Chondrocyte (in vitro differentiated cells): ENCODE measurements at places on chromosomes 6 and 20. TPM values are rescaled to one million over a fixed set of nuclear protein-coding genes. Genes with fewer than 3 reads are reported as not detected.

DNA sequence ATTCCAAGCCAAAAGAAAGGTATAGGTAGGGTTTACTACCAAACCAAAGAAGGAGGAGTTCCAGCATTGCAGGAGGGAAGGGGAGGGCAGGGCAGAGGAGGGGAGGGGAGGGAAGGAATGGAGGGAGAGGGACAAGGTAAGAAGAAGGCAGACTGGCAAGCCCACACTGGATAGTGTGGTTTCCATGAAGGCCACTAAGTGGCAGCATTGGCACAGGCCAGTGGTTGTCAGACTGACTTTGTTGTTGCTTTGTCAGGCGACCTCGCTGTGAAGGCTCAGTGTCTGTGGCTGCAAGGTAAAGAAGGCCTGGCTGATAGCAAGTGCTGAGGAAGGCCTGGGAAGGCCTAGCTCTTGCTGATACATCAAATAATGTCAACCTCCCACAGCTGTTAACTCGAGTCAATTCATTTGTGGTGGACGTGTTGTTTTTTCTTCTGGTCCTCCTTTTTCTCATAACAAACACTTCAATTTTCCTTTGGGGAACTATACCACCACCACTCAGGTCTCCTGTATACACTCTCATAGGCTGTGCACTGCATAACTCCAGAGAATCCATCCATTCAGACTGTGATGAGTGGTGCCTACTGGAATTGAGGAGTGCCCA, 7.7 kb upstream of the ZNF334 start:
- no peak for DNase-seq

VSTM2L gene
- 6.8 to 24.5 TPM (median 7.3 TPM) in 3 replicates for total RNA-seq

- no peak for DNase-seq
Measured at GRCh38 chr6:135555550-135555949, 58.0 kb upstream of the AHI1 start.

DNA sequence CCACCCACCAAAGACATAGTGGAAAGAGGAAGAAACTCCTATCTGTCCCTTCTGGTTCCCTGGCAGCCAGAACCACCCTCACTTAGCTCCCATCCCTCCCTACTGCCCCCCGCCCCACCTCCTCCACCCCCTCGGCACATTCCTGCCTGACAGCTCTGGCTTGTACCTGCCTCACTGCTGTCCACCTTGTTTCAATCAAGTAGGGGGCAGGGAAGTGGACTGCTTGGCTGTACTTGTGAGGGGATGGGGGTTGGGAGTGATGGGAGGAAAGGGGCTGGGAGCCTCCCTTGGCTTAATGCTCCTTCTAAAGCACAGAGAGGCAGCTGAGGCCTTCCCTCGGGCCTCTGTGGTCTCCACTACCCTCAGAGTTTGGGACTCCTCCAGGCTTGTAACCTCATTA, 22.1 kb upstream of the ZNF76 start:
- DNase-seq, result no peak

SYNDIG1 gene
- total RNA-seq, result 5.6 to 16.4 TPM (median 6.1 TPM) in 3 replicates

- no peak for DNase-seq
Measured at GRCh38 chr6:106255306-106255705, 70.3 kb downstream of the ATG5 start.

RFX6 gene
- not detected in 3 replicates for total RNA-seq

DNA sequence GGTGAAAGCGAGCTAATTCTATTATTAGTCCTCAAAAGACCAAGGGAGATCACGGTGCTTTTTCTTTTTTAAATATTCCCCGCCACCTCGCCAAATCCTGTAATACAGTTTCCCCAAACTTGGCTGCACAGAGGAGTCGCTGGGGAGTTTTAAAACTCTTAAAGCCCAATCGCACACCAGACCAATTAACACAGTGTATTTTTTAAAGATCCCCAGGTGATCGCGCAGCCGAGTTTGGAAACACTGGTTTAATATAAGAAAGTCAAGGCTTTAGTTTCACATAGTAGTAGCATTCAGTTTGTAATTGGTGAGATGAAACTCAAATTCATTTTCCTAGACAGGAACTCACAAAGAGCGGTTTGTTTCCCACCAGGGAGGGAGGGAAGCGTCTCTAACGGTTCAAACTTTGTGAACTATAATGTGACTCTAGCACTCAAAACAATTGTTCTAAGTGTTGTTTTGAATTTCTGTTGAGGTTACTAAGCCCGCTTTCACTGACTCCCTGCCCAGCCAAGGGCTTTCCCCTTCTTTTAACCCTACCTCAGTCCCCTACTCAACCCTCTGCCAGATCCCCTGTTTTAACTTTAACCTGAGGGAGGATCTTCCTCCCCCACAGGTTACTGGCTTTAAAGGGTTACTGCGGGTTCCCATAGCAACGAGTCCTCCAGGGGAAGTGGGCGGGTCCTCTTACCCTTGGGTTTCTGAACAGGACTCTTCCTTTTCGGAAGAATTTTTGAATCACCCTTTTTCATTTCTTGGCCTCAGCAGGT, 25.7 kb upstream of the BTBD3 start:
- DNase-seq, result no peak

- no peak for DNase-seq
Measured at GRCh38 chr6:120198033-120198432, 848.5 kb upstream of the MAN1A1 start.

DNA sequence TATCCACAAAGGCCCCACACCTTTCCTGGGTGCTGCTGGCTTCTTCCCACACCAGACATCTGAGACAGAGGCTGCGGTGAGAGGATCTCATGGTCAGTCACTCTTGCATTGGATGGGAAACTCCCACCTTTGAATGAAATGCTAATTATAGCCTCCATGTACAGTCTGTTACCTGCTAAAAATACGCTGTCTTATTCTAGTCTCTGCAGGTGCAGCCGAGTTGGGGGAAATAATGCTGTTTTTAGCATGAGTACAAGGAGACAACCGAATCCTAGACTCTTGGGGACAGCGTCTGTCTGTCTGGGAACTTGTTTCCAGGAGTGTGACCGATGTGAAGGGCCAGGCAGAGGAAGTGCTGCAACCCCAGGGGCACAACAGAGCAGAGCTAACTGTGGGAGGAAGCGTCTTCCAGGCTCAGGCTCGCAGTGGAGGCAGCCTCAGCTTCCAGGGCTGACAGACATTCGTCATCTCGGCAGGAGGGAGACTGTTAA, 286.2 kb downstream of the PREX1 start:
- no peak for DNase-seq

GRCh38 chr20:57464642-57465211, 60.2 kb downstream of the CTCFL start:
- DNase-seq, result peak; percentile 29

- no peak for DNase-seq
Measured at GRCh38 chr20:4585758-4586157, 136.0 kb upstream of the PRND start.

- DNase-seq, result no peak
Measured at GRCh38 chr6:37788259-37788658, 31.3 kb upstream of the ZFAND3 start.

- DNase-seq, result no peak
Measured at GRCh38 chr6:89067796-89068195, 12.8 kb upstream of the PNRC1 start.

REM1 gene
- total RNA-seq, result not detected in 3 replicates

TREM1 gene
- 0.25 TPM in 1 of 3 replicates, not detected in the others for total RNA-seq

DNA sequence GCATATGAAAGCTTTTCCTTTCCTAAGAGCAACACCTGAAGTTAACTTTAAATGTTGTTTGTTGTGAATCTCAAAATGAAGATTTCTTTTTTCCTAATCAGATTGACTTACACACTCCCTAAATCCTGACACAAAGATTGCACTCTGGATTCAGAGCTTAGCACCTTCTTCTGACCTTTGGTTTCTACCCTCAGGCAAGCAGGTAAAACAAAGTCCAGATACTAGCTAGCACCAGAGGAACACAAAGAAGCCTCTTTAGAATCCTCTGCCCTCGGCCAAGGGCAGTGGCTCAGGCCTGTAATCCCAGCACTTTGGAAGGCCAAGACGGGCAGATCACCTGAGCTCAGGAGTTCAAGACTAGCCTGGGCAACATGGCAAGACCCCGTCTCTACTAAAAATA, 14.5 kb downstream of the SERAC1 start:
- DNase-seq, result no peak

GRCh38 chr6:4280707-4281106, 145.3 kb upstream of the ECI2 start:
- no peak for DNase-seq

ATP9A gene
- total RNA-seq, result 43.1 to 49.6 TPM (median 43.4 TPM) in 3 replicates

GRCh38 chr6:125658136-125658535, 91.3 kb upstream of the HEY2 start:
- no peak for DNase-seq

GRCh38 chr6:48994811-48995210, 468.2 kb downstream of the MMUT start:
- no peak for DNase-seq

DNA sequence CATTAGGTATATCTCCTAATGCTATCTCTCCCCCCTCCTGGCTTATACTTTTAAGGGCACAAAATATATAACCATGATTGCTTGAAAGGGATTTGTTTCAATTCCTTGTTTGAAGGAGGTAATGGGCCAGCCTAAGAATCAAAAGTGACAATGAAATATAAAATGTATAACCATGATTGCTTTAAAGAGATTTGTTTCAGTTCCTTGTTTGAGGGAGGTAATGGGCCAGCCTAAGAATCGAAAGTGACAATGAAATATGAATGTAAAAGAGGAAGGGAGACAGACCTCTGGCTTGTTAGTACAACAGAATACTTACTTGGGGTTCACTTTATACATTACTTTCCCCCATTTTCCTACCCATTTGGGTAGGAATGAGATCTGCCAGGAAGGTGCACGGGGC, 55.5 kb downstream of the FOXC1 start:
- no peak for DNase-seq

TMC2 gene
- not detected in 3 replicates for total RNA-seq

GRCh38 chr6:18263418-18264218, 712 bp downstream of the DEK start:
- no peak for DNase-seq

GRCh38 chr6:33190504-33191107, 1.7 kb downstream of the COL11A2 start:
- no peak for DNase-seq

DNA sequence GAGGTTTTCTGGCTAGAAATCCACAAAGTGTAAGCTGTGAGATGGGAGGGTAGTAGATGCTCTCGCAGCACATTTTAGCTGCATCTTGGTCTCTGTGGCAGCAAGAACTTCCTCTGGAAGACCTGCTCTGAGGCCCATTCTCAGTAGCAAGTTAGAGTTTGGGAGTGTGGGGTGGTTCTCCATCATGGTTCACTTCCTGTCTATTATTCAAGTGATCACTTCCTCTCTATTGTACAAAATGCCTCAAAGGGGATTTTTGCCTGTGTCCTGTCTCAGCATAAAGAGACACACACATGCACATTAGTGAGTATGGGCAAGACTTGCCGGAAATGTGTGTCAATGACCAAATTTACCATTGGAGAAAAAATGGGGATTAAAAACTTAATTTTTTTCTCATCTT, 42.5 kb downstream of the LYRM2 start:
- no peak for DNase-seq

DNA sequence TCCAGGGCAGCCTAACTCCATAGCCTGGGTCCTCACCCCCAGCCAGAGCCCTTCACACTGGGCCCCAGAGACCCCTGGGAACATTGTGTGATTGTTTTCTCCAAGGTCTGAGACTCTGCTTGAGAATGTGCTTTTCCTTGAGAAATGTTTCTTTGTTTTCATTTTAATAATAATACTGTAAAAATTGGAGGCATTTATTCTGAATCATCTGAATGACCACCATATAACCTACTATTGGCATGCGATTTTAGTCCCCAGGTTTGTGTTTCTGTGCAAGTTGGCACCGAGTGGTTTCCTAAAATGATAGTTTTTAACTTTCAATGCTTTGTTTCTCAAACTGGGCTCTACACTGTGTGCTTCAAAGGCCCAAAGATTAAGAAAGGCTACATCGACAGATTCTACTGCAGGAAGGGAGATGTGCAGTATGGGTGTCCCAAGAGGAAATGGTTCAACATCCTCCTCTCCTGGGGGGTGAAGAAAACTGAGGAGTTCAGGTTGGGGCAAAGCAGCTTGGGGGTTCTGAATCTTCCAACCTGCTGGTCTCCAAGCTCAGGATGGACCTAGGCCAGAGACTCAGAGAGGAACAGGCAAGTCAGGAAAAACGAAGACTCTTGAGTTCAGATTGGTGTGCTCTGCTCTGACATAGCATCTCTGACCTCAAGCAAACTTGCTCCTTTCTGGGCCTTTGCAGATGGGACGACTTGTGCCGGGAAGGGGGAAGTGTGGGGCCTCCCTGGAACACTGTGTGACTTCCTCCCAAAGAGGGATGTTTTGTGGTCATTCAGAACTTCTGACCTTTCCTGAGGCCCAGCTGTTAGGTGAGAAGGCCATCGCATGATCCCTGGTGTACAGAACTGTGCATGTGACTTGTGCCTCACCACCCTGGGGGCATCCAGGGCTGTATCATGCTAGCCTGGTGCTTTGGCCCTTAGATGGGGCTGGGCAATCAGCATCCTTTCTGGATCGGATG, 31.0 kb downstream of the DAAM2 start:
- no peak for DNase-seq

FLRT3 gene
- total RNA-seq, result 1.5 to 1.7 TPM (median 1.7 TPM) in 3 replicates

DNA sequence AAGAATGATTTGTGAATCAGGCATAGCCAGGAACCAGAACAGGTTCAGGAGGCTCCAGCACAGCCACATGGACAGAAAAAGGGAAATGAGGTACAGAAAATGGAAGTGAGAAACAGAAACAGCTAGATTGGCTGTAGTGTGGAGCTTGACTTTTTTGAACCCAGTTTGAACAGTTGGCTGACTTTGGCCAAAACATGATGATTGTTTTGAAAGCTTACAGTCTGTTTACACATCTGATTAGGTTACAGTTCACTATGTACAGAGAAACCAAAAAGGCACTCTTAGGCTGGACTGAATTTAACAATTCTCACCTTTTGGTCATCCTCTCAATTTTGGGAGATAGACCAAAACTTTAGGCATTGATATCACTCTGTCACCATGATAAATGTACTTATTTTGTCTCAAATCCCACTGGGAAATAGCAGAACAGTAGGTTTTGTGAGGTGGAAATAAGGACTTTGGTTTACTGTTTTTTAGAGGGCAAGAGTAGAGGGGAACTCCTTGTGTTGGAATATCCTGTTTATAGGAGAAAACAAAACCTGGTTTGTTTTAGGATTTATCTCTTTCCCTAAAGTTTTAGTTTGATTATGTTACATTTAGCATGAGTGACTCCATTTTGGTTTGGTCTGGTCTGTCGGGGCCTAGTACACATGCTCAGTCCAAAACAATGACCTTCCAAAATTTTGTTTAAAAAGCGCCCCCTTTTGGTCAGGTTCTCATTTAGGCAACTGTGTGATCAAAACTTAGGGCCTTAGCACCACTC, 123.1 kb downstream of the OLIG3 start:
- DNase-seq, result no peak

DNA sequence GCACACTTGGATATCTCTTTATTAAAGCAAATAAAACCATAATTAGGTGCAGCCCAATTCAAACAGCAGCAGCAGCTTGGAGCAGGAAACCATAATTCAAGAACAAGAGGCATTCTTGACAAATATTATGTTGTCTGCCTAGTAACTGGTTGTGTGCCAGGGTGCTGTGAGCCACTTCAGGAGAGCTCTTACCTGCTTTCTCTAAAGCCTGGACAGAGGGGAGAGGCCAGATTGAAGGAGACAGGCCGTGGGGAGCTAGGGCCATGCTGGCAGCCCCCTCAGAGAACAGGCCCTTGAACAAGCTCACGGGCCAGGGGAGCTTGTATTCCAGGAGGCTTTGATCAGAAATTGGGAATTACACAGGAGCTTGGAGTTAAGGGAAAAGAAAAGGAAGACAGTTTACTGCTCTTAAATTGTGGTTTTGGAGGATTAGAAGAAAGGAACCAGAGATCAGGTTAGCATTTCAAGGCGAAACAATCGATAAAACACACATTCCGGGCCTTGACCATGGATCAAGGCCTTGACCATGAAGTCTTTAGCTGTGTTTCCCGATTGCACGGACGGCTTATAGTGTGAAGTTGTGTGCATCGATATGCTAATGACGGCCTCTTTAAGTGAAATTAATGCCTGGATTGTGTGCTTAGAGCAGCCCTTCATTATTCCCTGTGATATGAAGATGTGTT, 69.8 kb upstream of the NKX2-2 start:
- no peak for DNase-seq

TREML2 gene
- total RNA-seq, result not detected in 3 replicates
